ENCODE measurements at places on chromosomes 6 and 20. TPM values are rescaled to one million over a fixed set of nuclear protein-coding genes. Genes with fewer than 3 reads are reported as not detected.
A peak's percentile ranks its signal among the peaks of the same experiment; 100 is the strongest.

DNA sequence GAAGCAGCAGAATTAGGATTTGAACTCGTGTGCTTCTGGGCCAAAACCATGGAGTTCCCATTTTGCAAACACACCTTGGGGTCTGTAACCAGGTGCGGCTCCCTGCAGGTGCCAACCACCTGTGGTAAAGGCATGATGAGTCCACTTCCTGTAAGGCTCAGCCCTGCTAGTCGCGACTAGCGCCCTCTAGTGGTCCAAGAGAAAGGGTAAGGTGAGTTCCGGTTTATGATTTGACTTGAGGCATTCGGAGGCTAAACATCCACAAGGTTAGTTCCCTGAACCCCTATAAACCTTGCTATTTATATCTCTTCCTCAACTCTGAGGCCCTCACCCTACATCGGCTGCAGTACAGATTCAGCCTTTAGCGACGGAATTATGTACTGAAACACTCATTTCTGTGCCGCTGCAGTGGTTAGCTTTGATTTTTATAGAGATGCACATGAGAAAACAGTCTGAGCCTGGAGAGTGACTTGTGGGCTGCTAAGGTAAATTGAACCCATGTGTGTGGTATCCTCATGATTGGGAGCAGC, 173.4 kb downstream of the PLCB1 start:
- no peaks in the 10 kb centered on the region for H3K27me3 ChIP-seq
- peak; percentile 64 for DNase-seq
- peaks cover 24% of the 10 kb centered on the region for H3K4me1 ChIP-seq
- H3K27ac ChIP-seq, result no peak overlapping the region

- H3K27ac ChIP-seq, result no peak overlapping the region
- no peaks in the 10 kb centered on the region for H3K36me3 ChIP-seq
- no peak for DNase-seq
- no peaks in the 10 kb centered on the region for H3K27me3 ChIP-seq
- no peak overlapping the region for H3K4me3 ChIP-seq
Observed at GRCh38 chr6:33909737-33910136, 105.9 kb upstream of the MLN start.

Gene FKBP1C
- 0.28 TPM for total RNA-seq

DNA sequence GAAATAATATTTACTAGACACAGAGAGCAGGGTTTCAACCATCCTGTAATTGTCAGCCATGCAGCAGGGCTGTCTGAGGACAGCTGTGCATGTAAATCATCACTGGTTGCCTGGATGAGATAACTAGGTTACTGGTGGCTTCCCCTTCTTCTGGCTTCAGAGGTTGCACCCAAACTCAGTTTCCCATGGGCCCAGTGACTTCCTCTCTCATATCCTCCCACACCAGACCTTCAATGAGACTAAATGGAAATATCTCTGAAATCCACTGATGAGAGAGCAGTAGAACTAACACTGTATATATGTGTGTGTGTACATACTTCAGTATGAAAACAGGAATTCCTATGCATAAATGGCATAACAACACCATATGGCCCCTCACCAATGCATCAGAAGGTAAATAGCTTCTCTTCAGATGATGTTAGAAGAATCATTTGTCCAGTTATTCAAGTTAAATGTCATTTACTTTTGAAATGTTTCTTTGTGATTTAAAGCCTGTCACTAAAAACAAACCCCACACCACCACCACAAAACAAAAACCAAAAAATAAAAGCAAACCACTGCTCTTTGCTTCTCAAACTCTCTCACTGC, 51.0 kb upstream of the IL20RA start:
- H3K36me3 ChIP-seq, result no peaks in the 10 kb centered on the region
- H3K4me3 ChIP-seq, result no peak overlapping the region
- no peak overlapping the region for H3K27ac ChIP-seq
- no peaks in the 10 kb centered on the region for H3K4me1 ChIP-seq
- no peak for DNase-seq
- H3K27me3 ChIP-seq, result no peaks in the 10 kb centered on the region

- H3K4me3 ChIP-seq, result no peak overlapping the region
- no peaks in the 10 kb centered on the region for H3K27me3 ChIP-seq
- peaks cover 8% of the 10 kb centered on the region for H3K4me1 ChIP-seq
- peak; percentile 27 for DNase-seq
Observed at GRCh38 chr6:141359953-141360352, 772.8 kb upstream of the GJE1 start.

- H3K36me3 ChIP-seq, result no peaks in the 10 kb centered on the region
- peaks cover 4% of the 10 kb centered on the region for H3K27me3 ChIP-seq
- no peak for DNase-seq
- no peak overlapping the region for H3K4me3 ChIP-seq
Observed at GRCh38 chr6:138086573-138087196, 20.5 kb downstream of the PERP start.

Gene ENPP3
- total RNA-seq, result 0.45 TPM
